Fibroblast of lung (primary cell): ENCODE measurements at places on chromosomes 6 and 20. TPM values are rescaled to one million over a fixed set of nuclear protein-coding genes. Genes with fewer than 3 reads are reported as not detected.

The CPXM1 gene
- 0.50 and 10.3 TPM in 2 replicates for total RNA-seq

The ACAT2 gene
- total RNA-seq = 37.5 and 121 TPM in 2 replicates

The LPA gene
- total RNA-seq = not detected in 2 replicates

The DNAJC5 gene
- total RNA-seq = 35.7 and 48.9 TPM in 2 replicates

The OR2B6 gene
- total RNA-seq = 0.17 TPM in 1 of 2 replicates, not detected in the other
